NCI-H1417 (cell line): ENCODE measurements at places on chromosomes 2 and 18.
A peak's percentile ranks its signal among the peaks of the same experiment; 100 is the strongest.

GRCh38 chr2:235073868-235074413 is 122.1 kb downstream of the SH3BP4 start:
- no peak for DNase-seq

- peak; percentile 35 for DNase-seq
Measured at GRCh38 chr2:48415836-48416515, 114.0 kb upstream of the STON1 start.

- DNase-seq = no peak
Measured at GRCh38 chr18:50189160-50189559, 5.8 kb downstream of the MYO5B start.

GRCh38 chr18:78129260-78129659 is 850.4 kb upstream of the SALL3 start:
- DNase-seq = no peak

GRCh38 chr18:24231773-24232735 is 93.2 kb downstream of the CABYR start:
- no peak for DNase-seq

DNA sequence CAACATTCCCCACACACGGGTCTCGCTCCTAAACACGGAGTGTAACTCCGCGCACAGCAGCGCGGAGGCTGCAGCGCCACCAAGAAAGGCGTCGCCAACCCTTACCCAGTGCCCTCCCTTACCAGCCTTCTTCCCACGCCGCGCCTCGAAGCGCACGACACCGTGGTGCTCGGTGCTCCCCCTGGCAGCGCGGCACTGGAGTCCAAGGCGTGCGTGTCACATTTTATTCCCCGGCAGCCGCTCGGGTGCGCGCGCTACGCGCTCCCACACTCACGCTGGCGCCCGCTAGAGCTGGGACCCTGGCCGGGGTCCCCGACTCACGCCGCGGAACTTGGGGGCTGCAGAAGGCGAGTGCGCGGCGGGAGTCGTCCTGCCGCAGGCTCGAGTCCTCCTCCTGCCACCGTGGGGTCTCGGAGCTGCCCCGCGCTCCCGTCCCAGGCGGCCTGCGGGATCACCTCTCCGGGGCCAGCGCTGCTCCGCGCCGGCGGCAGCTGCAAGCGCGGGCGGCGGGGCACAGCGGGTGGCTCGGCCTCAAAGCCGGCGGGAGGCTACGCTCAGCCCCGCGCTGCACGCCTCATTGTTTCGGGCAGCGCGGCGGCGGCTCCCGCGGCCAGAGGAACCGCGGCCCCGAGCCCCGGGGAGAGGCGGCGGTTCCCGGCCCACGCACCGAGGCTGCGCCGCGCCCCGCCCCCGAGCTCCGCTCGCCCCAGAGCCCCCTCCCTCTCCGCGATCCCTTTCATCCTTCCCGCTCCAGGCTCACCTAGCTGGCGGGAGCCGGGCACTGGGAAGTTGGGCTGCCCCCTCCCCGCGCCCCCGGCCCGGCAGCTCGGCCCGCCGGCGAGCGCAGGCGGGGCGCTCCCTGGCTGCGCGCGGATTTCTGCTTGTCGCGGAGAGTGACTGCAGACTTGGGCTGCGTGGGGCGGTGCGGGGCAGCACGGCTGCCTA is at the start of gene ST6GAL2:
ST6GAL2 (minus strand) TSS at position 197 of the 945 bp plus-strand sequence. CDS start 42,190 bp downstream, outside the sequence.
- DNase-seq = peak; percentile 86

DNA sequence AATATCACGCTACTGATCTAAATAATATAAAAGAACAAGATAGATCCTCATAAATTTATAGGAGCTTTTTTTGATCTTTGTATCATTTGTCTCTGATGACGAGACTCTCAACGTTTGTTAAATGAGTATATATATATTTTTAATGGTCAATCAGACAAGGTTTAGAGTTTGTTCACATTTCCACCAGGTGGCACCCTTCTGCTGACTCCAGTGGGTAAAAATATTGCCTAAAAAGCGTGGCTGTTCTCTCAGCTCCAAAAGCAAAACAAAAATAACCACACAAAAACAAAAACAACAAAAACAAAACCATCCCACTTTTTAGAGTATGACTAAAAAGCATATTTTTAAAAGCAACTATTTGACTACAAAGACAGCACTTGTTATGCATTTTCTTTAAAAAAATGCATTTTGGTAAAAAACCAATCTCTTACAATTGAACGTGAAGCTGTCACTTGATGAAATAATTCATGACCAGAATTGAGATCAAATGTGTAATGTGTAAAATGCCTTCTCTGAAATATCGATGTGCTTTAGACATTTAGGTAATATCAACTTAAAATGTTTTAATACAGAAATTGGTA is 723.2 kb downstream of the DPP10 start:
- DNase-seq = peak; percentile 16

- DNase-seq = no peak
Measured at GRCh38 chr2:139170406-139170805, 390.2 kb upstream of the NXPH2 start.

DNA sequence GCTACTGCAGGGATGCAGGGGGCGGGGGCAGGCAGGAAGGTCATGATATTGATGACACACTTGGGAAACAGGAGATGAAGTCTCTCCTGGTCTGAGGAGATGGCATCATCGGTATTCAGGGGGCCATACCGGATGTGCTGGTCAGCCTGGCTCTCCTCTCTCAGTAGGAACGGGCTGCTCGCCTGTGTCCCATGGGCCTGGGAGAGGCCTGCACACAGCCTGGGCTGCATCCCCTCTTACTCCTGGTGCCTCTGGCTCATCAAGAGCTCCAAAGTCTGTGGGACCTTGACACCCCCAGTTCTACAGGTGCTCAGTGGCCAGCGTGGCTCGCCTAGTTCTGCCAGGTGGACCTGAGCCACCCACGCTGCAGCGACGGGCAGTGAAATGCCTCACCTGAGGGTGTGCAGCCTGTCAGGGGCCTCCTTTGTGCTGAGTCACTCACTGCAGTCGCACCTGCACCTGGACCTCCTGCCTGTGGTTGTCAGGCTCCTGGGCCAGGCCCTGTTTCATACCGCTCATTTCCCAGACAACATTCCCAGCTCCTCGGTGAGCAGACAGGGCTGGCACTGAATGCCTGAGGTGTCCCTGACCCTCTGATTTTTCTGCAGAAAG is 18.6 kb upstream of the CNDP1 start:
- no peak for DNase-seq

- DNase-seq = no peak
Measured at GRCh38 chr18:76982038-76982437, 150.5 kb downstream of the MBP start.

DNA sequence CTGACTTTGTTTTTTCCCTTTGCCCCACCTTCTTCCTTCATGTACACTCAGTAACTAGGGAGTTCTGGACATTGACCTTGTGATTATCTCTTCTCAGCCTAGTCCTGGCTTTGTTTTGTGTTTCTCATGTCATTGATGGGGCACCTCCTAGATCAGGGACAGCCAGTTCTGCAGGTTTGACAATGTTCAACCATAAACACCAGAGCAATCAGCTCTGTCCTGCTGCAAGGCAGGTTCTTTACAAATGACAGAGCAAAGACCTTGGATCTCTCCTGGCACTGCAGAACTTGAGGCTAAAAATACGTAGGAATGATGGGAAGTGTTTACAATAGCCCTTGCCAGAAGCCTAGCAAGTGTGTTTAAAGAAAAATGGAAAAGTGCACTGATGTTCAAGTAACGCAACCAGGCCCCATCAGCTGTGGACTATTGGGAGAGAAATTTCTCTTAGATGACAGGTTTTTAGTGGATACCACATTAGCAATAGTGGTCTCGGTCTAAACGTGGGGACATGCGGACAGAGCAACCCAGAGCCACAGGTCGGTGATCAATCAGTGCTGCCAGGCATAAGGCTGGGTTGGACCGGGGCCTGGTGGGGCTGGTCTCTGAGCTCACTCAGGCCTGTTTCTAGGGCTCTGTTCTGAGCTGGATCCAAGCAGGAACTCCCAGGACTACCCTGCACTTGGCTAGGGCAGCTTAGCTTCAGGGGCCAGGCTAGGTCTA is 76.8 kb downstream of the SOWAHC start:
- DNase-seq = peak; percentile 3

DNA sequence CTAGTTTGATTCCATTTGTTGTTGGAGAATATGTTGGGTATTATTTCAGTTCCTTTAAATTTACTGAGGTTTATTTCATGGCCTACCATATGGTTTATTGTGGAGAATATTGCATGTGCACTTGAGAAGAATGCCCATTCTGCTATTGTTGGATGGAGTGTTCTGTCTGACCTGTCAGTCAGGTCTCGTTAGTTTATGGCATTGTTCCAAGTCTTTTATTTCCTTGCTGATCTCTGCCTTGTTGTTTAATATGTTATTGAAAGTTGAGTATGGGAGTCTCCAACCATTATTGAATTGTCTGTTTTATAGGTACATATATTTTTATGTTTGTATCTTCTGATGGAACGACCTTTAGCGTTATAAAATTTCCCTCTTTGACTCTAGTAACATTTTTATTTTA is 86.3 kb downstream of the PTPN4 start:
- DNase-seq = peak; percentile 51

GRCh38 chr2:44119878-44120277 is 48.8 kb upstream of the PPM1B start:
- no peak for DNase-seq

- DNase-seq = peak; percentile 17
Measured at GRCh38 chr2:169818241-169818640, 6.5 kb downstream of the METTL5 start.

DNA sequence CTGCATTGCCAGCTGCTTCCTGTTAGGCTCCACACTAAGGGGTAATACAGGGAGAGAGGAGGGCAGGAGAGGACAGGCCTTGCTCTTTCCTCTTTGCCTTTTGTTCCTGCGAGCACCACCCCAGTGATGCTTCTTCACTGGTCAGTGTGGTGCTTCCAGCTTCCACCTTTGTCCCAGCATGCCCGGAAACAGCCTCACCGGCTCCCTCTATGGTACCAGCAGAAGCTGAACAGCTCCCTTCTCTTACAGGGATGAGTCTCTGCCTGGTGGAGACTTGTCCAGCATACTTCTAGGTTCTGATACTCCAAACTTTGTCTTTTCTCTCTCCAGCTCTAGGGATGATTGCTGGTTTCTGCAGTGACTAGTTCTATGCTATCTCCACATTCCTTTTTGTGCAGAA is 413.3 kb downstream of the TSN start:
- no peak for DNase-seq

GRCh38 chr18:74200780-74201179 is 52.5 kb downstream of the TIMM21 start:
- DNase-seq = no peak

GRCh38 chr18:42228581-42228980 is 273.5 kb downstream of the PIK3C3 start:
- DNase-seq = no peak

GRCh38 chr2:199464606-199465352 is 7.0 kb upstream of the SATB2 start:
- no peak for DNase-seq

DNA sequence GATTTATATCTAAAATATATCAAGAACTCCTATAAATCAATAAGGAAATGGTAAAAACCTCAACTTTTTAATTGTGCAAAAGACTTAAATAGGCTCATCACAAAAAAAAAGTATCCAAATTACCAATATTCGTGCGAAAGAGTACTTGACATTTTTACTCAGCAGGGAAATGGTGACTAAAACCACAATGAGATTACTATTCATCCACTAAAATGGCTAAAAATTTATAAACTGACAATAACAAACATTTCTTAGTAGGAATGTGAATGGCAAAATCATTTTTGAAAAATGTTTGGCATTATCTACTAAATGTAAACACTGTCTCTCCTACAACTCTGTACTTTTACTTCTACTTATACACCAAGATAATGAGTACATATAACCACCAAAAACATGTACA is 184.8 kb upstream of the RND3 start:
- no peak for DNase-seq

GRCh38 chr2:161580021-161580420 is 44.2 kb upstream of the SLC4A10 start:
- DNase-seq = no peak

DNA sequence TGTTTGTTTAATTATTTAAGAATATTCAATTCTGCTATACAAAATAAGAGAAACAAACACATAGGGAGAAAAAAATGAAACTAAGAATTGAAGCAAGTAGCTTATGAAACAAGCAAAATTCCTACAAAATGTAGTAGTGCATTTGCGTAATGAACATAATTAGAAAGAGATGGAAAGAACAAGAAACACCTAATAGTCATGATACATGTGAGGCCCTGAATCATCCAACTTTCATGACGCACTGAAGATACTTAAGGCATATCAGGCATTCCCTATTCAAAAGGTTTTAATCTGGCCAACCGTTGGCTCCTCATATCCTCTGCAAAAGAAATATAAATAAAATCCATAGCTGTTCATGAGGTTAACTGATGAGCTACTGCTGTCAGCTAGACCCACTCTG is 14.5 kb upstream of the NAB1 start:
- DNase-seq = no peak

DNA sequence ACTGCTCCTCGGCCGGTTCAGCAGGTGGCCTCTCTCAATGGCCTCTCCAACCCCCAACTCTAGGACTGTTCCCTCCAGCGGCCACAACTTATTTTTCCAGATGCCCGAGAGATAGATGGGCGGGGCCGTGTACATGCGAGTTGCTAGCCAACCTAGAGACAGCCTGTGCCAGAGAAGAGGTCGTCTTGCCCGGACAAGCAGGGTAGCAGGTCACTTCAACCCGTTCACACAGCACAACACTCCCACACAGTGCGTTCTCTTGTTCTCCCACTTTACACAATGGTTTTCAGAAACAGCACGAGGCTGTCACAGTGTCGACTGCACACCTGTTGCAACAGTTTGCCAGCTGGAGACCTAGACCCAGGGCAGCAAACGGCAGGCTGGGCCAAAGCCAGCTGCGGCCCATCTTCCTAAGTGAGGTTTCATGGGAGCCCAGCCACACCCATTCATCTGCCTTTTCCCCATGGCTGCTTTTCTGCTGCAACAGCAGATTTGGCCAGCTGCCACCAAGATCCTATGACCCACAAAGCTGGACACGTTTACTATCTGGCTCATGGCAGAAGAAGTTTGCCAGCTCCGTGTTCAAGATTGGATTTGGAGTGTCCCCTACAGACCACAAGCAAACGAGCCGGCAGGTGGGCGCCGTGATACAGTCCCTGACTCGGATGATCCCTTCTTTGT is 7.3 kb upstream of the PRLH start:
- peak; percentile 63 for DNase-seq

GRCh38 chr18:79496978-79497637 is 101.4 kb downstream of the NFATC1 start:
- peak; percentile 89 for DNase-seq

DNA sequence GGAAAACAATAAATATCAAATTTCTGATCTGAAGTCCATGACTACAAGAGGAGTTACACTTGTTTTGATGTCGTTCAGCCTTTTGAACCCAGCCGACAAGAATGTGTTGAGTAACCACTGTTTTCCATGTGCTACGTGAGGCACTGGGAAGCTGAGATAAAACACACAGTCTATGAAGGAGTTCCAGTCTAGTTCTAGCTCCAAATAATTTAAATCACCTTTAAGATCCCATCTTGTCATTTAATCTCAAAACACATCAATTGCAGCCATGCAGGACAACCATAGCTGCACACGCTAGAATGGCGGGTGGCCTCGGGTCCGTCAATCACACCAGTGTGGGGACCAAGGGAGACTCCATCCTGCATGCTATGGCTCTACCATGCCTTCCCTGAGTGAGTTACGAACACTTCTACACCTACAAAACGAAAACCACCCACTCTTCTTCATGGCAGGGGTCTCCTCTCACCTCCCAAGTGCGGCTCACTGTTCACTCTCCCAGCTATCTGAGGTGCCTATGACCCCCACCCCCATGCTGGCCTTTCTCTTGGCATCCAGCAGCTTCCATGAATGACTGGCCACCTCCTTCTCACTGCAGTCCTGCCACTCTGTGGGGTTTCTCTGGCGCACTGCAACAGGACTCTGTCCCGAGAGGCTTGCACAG is 3.8 kb downstream of the FHL2 start:
- DNase-seq = no peak

- DNase-seq = peak; percentile 89
Measured at GRCh38 chr2:44680983-44681531, 260.4 kb upstream of the SIX3 start.
